ENCODE measurements at places on chromosomes 2 and 18. TPM values are rescaled to one million over a fixed set of nuclear protein-coding genes. Genes with fewer than 3 reads are reported as not detected.

Gene NDUFS1
- 236 TPM for total RNA-seq

Gene KCNF1
- 0.24 TPM for total RNA-seq

Gene TXNDC2
- total RNA-seq: not detected

Gene PGAP1
- 9.0 TPM for total RNA-seq

Gene KCNG2
- not detected for total RNA-seq

Gene CERS6
- total RNA-seq: 44.7 TPM

Gene NYAP2
- total RNA-seq: not detected

Gene ANKRD30B
- not detected for total RNA-seq

Gene COLEC12
- total RNA-seq: 14.2 TPM

Gene SEPTIN10
- 50.6 TPM for total RNA-seq

Gene VIL1
- total RNA-seq: not detected

Gene FIGN
- total RNA-seq: 7.3 TPM

Gene ERICH2
- 1.2 TPM for total RNA-seq

Gene RRM2
- 6.1 TPM for total RNA-seq

Gene EPC2
- 19.1 TPM for total RNA-seq

Gene PRKAG3
- 0.10 TPM for total RNA-seq

Gene TRIM54
- 105 TPM for total RNA-seq

Gene RTKN
- 18.7 TPM for total RNA-seq

Gene OTOS
- total RNA-seq: not detected

Gene RBBP8
- 9.2 TPM for total RNA-seq

Gene PXDN
- total RNA-seq: 46.0 TPM

Gene RGPD3
- 0.12 TPM for total RNA-seq

Gene ABHD1
- 3.2 TPM for total RNA-seq

Gene NCKAP1
- total RNA-seq: 104 TPM

Gene IHH
- total RNA-seq: not detected

Gene TMEM182
- 138 TPM for total RNA-seq

Gene TEX44
- total RNA-seq: not detected

Gene FNDC4
- 32.5 TPM for total RNA-seq

Gene BAZ2B
- 41.8 TPM for total RNA-seq

Gene TCF4
- 77.4 TPM for total RNA-seq

Gene FLACC1
- total RNA-seq: 4.9 TPM

Gene NIF3L1
- 20.2 TPM for total RNA-seq

Gene DYNAP
- not detected for total RNA-seq

Gene OXER1
- 0.37 TPM for total RNA-seq

Gene SNTG2
- total RNA-seq: 1.6 TPM

Gene FAM124B
- total RNA-seq: 1.3 TPM

Gene SP110
- 11.0 TPM for total RNA-seq

Gene KCNK3
- 30.9 TPM for total RNA-seq

Gene MROH2A
- total RNA-seq: not detected

Gene RNF181
- total RNA-seq: 97.1 TPM

Gene ASTL
- not detected for total RNA-seq
